ENCODE measurements at places on chromosomes 3 and 15.
A peak's percentile ranks its signal among the peaks of the same experiment; 100 is the strongest.

DNA sequence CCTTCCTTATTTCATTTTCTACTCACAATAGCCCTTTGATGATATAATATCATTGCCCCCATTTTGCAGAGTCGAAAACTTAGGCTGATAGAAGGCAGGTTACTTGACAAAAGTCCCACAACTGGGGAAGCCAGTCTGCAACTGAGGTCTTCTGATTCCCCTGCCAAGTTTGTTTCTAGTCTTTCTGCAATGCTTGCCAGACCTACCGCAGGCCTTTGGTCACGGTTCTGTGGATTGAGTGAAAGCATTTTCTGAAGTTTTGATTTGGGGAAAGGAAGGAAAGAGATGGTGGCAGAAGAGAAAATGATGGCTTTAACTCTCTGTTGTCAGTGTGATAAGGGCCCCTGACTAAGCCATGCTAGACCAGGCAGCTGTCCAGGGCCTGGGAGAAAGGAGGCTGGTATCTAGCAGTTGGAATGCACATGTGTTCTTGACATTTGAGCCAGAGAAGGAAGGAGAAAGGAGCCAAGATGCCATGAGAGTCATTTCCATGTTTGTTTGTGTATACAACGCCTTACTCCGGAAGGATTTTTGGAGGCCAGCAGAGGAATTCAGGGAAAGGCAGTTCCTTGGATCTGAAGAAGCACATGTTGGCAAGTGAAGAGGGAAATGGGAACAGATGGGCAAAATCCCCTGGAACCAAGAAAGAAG lies 29.9 kb downstream of the FAH start:
- no peak for DNase-seq

- no peak for DNase-seq
These were observed 27.9 kb downstream of the SEMA7A start for GRCh38 chr15:74405823-74406222.

DNA sequence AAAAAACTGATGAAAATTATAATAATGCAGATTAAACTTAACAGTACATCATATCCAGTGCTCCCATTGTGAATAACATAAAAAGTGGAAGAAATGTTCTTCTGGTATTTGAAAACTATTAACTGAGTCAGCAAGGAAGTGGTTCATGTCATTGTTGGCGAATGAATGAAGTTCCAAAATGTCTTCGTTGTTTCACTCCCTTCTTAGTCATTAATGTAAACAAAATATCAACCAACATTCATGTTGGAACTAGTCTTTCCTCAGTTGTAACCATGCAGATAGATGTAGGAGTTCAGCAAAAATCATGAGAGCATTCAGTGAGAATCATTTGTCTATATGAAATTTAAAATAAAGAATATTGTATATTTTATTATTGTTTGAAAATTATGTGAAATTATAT lies 44.1 kb upstream of the ICE2 start:
- DNase-seq: no peak

GRCh38 chr15:84790676-84791075 lies 26.5 kb upstream of the ALPK3 start:
- no peak for DNase-seq

- DNase-seq: no peak
These were observed 46.8 kb downstream of the SCN5A start for GRCh38 chr3:38602576-38603250.

DNA sequence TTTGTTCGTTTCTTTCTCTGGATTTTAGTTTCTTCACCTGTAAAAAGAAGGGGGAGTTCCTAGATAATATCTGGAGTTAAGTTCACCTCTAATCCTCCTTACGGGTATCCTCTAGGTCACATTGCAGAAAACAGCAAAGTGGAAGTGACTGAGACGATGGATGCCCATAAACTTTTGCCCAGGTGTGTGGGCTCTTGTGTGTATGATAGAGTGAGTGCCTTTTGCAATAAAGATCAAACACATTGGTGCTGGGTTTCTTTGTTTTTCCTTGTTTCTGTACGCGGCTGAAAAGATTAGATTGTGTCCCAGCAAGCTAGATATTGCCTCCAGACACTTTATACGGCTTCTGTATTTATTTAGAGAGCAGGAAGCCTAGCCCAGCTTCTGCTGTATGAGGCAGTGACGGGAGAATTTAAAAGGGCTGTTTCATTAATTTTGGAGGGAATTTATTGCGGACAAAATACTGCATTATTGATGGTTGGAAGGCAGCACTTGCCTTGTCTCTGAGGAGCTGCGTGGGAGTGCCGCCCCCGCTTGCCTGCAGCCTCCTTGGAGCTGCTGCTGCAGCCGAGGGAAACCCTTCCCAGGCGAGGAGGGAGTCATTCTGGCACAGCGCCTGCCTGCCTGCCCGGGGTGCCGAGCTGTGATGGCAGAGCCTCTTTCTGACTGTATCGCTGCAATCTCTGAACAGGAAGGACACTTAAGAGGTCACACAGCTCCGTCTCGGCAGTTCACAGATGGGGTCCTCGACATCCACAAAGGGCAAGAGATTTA lies 38.5 kb downstream of the PYDC2 start:
- DNase-seq: no peak

GRCh38 chr3:126266850-126267168 lies 86.4 kb upstream of the ALDH1L1 start:
- DNase-seq: no peak

- DNase-seq: no peak
These were observed 360.4 kb upstream of the CNTN6 start for GRCh38 chr3:732326-732928.

- DNase-seq: no peak
These were observed 20.0 kb downstream of the MEIS2 start for GRCh38 chr15:37080261-37080921.

DNA sequence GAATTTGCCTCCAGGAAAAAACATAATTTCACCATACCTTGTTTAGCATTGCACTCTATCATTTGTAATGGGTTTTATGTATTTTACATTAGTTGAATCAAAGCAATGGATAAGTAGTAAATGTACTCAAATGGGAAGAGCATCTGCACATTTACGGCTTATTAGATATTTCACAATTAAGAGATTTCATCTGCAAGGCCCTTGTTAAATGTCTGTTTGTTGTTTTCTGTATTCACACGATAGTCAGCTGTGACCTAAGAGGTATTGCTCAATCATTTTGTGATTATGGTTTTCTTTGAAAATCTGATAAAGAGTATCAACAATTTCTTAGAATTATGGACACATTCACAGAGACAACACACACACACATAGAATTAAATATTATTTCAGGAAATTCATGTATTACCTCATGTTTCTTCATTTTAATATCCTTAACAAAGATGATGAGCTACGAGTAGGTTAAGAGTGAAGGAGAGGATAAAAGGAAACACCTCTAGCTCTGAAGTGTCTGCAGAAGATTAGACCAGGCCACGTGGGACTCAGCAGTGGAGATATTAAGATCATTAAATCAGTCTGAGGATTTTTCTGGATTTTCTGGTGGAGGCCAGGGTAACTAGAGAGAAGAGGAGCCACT lies 121.9 kb upstream of the POU1F1 start:
- DNase-seq: no peak

- no peak for DNase-seq
These were observed 85.7 kb downstream of the ATP2B2 start for GRCh38 chr3:10419637-10420232.

DNA sequence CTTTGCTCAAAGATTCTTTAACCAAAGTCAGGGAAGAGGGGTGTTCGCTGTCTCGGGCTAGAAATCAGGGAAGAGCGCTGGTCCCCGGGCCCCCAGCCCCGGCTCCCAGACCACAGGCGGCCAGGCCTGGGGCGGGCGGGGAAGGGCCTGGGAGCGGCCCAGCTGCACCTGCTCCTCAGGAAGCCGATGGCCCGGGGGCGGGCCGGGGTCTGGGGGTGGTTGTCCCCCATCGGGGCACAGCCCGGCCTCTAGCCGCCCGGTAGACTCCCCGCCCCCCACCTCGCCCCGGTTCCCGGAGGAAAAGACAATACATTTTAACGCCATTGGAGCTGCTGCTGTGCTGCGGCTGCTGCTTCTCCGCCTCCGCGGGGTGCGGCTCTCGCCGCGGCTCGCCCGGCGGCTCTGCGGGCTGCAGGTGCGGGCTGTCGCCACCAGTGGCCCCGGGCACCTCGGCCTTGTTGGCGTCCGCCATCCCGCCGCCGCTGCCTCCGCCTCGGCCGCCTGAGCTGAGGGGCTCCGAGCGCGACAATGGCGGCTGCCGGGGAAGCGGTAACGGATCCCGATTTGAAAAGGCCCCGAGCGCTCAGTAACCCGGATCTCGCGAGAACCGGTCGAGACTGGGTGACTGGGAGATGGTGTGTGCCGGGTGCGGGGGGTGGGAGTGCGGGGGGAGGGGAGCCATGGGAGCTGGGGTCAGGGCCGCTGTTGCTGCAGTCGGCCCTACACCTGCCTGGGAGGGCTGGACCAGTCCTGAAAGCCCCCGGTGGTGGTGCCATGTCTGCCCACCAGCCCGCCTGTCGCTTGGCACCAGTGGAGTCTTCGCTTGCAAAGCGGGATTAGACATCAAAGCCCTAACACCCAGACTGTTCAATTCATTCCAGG lies at the start of gene MYEF2:
Gene MYEF2 (minus strand): TSS at position 530 of the 882 bp plus-strand sequence. CDS start 58 bp downstream, at position 472.
- DNase-seq: peak; percentile 17

DNA sequence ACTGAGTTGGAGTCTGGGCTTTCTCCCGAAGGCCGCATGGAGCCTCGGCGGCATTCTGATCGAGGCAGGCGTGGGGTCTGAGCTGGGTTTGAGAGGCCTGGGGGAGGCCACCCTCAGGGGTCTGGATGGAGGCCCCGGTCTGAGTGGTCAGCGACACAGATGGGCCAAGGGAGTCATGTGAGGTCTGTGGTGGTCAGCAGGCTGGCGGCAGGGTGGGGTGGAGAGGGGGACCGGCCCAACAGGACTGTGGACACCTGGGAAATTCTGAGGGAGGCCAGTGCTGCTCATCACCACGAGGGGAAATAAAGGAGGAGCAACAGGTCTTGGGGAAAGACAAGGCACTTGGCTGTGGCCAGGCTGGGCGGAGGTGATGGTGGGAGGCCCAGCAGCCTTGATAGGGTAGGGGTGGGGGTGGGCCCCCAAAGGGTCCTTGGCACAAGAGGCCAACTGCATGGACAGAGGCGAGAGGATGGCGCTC lies 16.2 kb downstream of the CTSH start:
- DNase-seq: no peak

- no peak for DNase-seq
These were observed 746.6 kb upstream of the CFAP20DC start for GRCh38 chr3:59796456-59796855.

- no peak for DNase-seq
These were observed 604.9 kb upstream of the CFAP20DC start for GRCh38 chr3:59654480-59655417.

- DNase-seq: no peak
These were observed 59.2 kb downstream of the CADPS start for GRCh38 chr3:62815981-62816380.

DNA sequence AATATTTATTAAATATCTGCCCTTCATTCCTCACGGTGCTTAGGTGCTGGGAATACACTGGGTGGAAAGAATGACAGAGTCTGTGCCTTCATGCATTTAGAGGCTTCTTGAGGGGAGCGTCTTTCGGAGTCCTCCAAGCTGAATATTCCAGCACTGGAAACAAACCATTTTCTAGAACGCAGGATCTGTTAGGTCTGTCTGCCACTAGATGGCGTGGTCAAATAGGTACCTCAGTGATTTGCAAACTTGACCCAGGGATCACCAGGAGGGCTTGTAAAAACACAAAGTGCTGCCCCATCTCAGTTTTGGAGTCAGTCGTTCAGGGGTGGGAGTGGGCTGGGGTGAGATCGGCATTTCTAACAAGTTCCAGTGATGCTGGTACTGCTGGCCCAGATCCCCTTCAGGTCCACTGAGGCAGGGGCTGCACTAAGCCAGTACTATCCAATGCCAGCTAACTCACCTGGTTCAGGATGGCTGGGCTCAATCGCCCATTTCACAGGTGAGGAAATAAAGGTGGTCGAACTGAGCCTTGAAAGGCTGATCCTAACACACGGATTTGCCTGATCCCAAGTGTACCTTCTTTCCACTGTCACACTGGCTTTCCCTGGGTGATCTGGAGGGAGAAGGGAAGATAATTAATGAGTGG lies 14.8 kb downstream of the ARNT2 start:
- DNase-seq: no peak

DNA sequence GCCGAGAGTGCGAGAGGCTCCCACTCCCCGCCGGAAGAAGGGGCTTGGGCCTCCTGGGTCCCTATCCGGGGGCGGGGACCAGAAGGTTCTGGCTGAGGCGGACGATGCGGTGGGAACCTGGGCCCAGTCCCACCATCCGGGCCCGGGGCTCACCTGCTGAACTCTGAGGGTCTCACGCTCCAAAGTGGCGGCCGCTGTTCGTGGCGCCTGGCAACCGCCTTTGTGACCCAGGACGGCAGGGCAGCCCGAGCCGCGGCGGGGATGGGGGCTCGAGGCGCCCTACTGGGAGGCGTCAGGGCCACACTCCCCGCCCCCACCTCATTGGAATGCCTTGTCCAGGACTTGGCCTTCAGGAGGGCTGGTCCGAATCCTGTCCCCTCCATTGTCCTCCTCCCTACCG lies at the start of gene FANCD2OS:
Gene FANCD2OS (minus strand): TSS at position 165 of the 400 bp plus-strand sequence. CDS start 3,481 bp downstream, outside the sequence.
- DNase-seq: no peak

GRCh38 chr3:171584100-171584499 lies 123.9 kb upstream of the TNIK start:
- DNase-seq: no peak

DNA sequence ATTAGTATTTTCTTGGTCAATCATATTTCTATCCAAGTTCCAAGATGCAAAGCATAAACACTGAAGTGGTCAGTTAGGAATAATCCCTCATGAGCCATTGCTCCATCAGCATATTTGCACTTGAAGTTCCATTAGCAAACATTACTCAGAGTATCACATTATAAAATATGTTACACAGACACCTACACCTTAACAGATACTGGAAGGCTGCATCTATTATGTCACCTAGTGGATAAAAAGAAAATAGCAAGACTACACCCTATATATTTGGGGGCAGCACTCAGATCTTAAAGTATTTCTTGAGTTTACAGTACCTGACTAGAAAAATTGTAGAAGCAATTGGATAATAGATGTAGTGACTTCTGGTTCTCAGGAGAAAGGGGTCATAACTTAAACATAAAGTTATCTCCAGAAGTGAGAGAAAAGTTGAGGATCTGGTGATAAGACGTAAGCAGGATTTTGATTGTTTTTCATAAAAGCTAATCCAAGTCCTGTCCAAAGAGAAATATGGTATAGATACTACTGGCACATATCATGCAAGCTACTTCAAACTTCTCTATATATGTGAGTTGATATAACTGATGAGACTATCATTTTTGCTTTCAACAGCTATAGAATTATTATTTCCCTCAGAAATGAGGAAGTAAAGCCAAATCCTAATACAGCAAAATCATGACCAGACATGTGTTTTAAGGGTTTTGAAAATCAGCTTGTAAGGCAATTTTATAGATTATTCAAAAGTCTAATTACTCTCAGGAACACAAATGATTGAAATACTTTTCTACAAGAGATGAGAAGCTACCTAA lies 422.2 kb downstream of the GBE1 start:
- no peak for DNase-seq

GRCh38 chr3:30596152-30596551 lies 10.2 kb upstream of the TGFBR2 start:
- DNase-seq: no peak

GRCh38 chr15:70308011-70308734 lies 210.5 kb upstream of the TLE3 start:
- DNase-seq: no peak

- no peak for DNase-seq
These were observed 277.1 kb downstream of the LPP start for GRCh38 chr3:188431040-188431439.

GRCh38 chr3:156788846-156789245 lies 37.3 kb upstream of the LEKR1 start:
- no peak for DNase-seq

GRCh38 chr3:142056656-142057330 lies 92.6 kb downstream of the TFDP2 start:
- DNase-seq: no peak
